Dermis blood vessel endothelial cell (primary cell): ENCODE measurements at places on chromosomes 5 and 9. TPM values are rescaled to one million over a fixed set of nuclear protein-coding genes. Genes with fewer than 3 reads are reported as not detected.

TRAPPC13 gene
- total RNA-seq, result 29.0 and 29.3 TPM in 2 replicates

BHMT2 gene
- 5.4 and 18.7 TPM in 2 replicates for total RNA-seq

ADGRD2 gene
- not detected in 2 replicates for total RNA-seq

TMC1 gene
- 0.74 and 3.4 TPM in 2 replicates for total RNA-seq

PAXX gene
- 13.5 and 17.9 TPM in 2 replicates for total RNA-seq

SLC34A1 gene
- total RNA-seq, result not detected in 2 replicates

ALDH1A1 gene
- total RNA-seq, result 1,650 and 2,914 TPM in 2 replicates

UCK1 gene
- total RNA-seq, result 16.0 and 20.5 TPM in 2 replicates

FAXDC2 gene
- 11.4 and 11.9 TPM in 2 replicates for total RNA-seq

EFNA5 gene
- total RNA-seq, result 36.1 and 77.0 TPM in 2 replicates

F12 gene
- 0.85 and 1.3 TPM in 2 replicates for total RNA-seq

PCDHGA4 gene
- total RNA-seq, result 2.2 and 3.4 TPM in 2 replicates

KIF4B gene
- total RNA-seq, result 0.17 and 0.42 TPM in 2 replicates

PCDHA12 gene
- total RNA-seq, result 0.17 TPM in 1 of 2 replicates, not detected in the other

PLCXD3 gene
- total RNA-seq, result 0.19 and 0.51 TPM in 2 replicates

RNF183 gene
- not detected in 2 replicates for total RNA-seq

NR6A1 gene
- 2.9 TPM in 2 replicates for total RNA-seq

ST8SIA4 gene
- 3.1 and 4.3 TPM in 2 replicates for total RNA-seq

SLC36A1 gene
- 2.7 and 3.6 TPM in 2 replicates for total RNA-seq

SEMA6A gene
- 21.1 and 38.1 TPM in 2 replicates for total RNA-seq

CCNJL gene
- total RNA-seq, result 8.0 and 10.4 TPM in 2 replicates

EIF4E1B gene
- not detected in 2 replicates for total RNA-seq

MYORG gene
- total RNA-seq, result 4.9 and 8.0 TPM in 2 replicates

NR2F1-AS1 gene
- total RNA-seq, result 11.2 and 18.4 TPM in 2 replicates

SLC6A19 gene
- total RNA-seq, result not detected in 2 replicates

PCDHA1 gene
- 0.17 TPM in 1 of 2 replicates, not detected in the other for total RNA-seq

BARHL1 gene
- not detected in 2 replicates for total RNA-seq

PPP1R2B gene
- 0.17 and 0.19 TPM in 2 replicates for total RNA-seq

NPR2 gene
- 2.7 and 10.8 TPM in 2 replicates for total RNA-seq
